Brain pericyte (primary cell): ENCODE measurements at places on chromosomes 3 and 15.

- no peak for DNase-seq
Measured at GRCh38 chr3:116020989-116021388, 397.7 kb downstream of the GAP43 start.

GRCh38 chr3:169818316-169818715 lies 5.6 kb upstream of the LRRC34 start:
- DNase-seq = no peak

- no peak for DNase-seq
Measured at GRCh38 chr15:87267798-87268197, 988.7 kb downstream of the NTRK3 start.

DNA sequence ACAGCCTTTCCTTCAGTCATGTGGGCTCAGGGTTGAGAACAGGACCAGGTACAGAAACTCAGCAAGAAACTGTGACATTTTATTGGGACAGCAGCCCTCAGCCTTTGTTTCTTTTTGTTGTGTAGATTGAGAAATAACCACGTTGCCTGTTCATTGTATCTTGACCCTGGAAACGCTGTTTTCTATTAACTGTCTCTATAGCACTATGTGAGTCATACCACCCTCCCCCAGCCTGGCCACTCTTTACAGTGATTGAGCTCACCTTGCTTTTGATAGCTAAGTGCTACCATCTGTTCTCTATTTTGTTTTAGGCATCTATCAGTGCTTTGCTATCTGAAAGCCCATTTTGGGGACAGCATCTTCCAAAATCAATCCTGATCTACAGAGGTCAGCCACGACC lies 127.9 kb downstream of the CD47 start:
- no peak for DNase-seq

GRCh38 chr3:125202197-125202596 lies 10.4 kb downstream of the SLC12A8 start:
- no peak for DNase-seq
